Glomerular endothelial cell (primary cell): ENCODE measurements at places on chromosomes 13 and 19.

DNA sequence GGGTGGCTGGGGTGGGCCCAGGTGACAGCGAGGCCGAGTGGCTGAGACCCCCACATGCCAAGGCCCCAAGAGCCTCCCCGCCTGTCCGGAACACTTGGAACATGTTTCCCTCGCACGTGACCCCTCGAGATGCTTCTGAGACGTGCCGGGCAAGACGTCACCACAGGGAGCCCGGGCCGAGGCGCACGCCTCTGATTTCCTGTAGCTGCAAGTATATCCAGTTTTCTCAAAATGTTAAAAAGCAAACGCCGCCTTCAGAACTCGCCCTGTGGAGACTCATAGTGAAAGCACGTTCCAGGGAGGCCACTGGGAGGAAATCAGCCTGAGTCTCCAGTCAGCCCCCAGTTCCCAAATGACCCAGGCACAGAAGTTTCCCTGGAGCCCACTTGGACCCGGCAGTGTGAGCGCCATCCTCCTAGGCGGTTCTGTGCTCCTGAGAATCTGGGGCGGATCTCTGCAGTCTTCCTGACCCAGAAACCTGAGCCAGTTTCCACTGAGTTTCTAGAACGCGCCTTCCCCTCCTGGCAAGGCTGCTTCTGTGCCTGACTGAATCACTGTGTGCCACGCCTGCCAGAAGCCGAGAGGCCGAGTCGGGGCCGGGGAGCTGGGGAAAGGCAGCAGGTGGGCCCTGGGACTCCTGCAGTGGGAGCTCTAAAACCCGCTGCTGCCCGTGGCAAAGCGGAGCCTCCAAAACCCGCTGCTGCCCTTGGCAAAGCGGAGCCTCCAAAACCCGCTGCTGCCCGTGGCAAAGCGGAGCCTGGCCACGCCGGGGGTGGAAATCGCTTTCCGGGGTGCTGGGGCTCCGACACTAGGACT is 179.3 kb downstream of the KDM4B start:
- DNase-seq: no peak

- DNase-seq: no peak
These were observed 22.9 kb downstream of the PPP5C start for GRCh38 chr19:46369817-46370216.

DNA sequence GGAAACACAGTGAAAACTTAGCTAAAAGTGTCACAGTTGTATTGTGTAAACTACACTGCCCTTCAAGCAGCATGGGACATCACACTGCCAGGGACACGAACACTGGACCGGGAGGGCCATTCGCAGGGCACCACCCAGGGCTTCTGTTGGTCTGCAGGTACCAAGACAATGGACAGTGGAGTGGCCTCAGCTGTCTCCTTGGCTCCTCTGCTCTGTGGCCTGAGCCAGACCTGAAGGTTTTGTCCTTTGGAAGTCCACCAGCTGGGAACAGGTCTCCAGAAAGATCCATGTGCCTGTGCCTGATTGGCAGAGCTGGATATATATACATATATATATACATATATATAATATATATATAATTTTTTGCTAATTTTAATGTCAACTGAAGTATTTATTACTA is 149.8 kb downstream of the ZNF536 start:
- no peak for DNase-seq

- no peak for DNase-seq
These were observed 29.8 kb upstream of the CXCL17 start for GRCh38 chr19:42472402-42473147.

- DNase-seq: no peak
These were observed 463.2 kb downstream of the KLF5 start for GRCh38 chr13:73521985-73522524.

- no peak for DNase-seq
These were observed 69.1 kb downstream of the CAB39L start for GRCh38 chr13:49374585-49375290.

DNA sequence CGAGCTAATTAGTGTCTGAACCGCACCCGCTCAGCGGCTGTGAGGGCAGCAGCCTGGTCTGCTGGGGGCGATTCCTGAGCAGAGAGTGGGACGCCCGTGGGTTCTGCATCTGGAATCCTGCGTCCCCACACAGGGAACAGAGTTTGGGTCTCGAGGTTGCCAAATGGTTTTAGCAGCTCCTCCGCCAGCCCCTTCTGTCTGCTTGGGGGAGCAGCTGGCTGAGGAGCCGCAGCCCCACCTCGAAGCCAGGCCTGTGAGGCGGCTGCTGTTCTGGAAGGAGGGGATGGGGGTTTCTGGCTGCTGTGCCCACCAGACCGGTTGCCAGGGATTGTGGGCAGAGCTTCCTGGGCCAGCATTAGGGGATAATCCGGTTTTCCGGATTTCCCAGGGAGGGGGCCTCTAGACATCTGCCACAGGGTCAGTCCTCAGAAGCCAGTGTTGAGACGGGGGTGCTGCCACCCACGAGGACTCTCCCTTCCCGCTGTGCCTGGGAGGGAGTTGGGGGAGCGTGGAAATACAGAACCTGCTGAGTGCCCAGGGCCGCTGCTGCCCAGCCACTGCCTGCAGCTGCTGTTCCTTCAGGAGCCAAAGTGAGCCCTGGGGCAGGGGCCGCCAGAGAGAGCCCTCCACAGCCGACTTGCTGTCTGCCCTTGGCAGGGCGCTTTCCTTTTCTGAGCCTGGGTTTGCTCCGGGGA is 2.0 kb downstream of the CDC34 start:
- no peak for DNase-seq

DNA sequence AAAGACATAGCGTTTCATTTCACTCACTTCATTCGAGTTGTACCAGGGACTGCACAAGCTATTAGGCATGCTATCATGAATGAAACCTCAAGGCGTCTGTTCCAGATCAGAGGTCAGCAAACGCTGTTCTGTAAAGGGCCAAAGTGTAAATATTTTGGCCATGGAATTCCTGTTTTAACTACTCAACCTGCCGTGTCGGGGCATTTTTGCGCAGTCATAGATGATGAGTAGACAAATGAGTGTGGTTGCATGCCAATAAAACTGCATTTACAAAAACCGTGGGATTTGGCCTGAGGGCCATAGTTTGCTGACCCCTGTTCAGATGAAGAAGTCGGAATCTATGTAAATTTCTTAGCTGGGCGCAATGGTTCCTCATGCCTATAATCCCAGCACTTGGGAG is 6.5 kb downstream of the INSR start:
- no peak for DNase-seq

GRCh38 chr13:59890054-59890453 is 273.7 kb downstream of the DIAPH3 start:
- no peak for DNase-seq

- DNase-seq: no peak
These were observed 33.6 kb downstream of the ZNF701 start for GRCh38 chr19:52603558-52604207.

- DNase-seq: no peak
These were observed 23.8 kb upstream of the C13orf42 start for GRCh38 chr13:51134763-51135365.

DNA sequence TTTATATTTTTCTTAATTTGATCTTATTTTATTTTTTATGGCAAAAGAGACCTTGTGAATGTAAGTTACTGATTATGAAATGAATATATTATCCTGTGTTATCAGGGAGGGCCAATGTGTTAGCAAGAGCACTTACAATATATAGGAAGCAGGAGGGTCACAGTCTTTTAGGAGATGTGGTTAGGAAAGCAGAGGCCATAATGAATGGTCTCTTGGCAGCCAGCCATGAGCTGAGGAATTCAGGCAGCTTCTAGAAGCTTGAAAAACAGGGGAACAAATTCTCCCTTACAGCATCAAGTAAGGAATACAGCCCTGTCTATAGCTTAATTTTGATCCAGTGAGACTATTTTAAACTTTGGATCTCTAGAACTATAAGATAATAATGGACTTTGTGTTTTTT is 2374.6 kb downstream of the PCDH9 start:
- no peak for DNase-seq

DNA sequence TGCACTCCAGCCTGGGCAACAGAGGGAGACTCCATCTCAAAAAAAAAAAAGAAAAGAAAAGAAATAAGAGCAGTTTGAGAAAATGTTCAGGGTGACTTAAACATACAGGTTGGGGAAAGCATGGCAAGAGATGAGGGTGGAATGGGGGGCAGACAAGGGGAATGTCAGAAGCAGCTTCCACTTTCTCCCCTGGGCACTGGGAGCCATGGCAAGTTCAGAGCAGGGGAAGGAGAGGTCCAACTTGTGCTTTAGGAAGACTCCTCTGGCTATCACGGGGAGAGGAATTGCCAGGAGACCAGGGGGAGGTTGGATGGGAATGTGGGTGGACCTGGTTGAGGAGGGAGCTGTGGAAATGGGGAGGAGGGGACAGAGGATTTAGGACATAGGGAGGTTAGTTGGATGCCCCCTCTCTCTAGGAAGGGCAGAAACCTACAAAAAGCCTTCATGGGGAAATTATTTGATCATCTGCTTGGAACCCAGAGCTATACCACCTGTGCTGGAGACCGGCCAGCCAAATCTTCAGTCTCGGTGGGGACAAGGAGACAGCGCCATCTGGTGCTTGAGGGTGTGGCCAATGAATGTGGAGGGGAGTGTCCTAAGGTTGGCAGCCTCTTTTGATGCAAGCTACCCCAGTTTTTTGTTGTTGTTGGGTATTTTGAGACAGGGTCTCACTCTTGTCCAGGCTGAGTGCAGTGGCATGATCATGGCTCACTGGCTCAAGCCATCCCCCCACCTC is 7.3 kb upstream of the STRN4 start:
- DNase-seq: no peak

- no peak for DNase-seq
These were observed 29.7 kb downstream of the GPX4 start for GRCh38 chr19:1133471-1133929.

GRCh38 chr19:4279267-4279529 is 132 bp downstream of the SHD start:
- DNase-seq: no peak

DNA sequence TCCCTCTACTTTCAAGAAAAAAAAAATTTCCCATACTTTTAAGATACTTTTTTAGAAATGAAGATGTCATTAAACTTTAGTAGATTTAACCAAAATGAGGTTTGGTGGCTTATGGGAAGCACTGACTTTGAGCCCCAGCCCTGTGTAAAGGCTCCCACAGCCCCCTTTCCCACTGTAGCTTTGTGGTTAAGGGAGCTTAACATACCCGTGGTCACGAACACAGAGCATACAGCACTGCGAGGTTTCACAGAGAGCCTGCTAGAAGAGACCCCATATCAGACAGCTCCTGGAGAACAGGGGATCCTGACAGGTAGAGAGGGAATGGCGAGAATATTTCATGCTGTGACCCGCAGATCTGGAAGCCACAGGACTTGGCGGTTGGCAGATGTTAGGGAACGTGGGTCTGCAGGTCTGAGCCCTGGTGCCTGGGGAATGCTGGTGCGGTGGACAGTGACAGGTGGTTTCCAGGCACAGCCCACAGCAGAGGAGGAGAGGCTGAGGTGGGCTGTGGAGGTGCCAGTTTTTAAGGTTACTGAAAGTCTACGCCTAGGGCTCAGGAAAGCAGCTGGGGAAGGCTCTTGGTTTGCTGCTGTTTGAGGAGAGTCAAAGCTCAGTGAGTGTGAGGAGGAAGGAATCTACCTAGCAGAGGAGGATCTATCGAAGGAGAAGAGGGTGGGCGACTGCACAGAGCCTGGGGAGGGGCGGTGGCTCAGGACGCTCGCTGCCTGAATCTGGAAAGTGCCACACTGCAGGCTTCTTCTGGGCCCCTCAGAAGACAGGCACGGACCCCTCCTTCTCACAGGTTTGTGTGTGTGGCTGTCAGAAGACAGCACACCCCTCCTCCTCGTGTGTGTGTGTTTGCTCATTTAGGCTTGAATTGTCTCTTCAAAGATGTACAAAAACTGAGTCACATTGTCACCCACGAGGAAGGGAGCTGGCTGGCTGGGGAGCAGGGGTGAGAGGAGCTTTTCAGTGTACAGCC is 49.9 kb downstream of the SLC7A9 start:
- no peak for DNase-seq

DNA sequence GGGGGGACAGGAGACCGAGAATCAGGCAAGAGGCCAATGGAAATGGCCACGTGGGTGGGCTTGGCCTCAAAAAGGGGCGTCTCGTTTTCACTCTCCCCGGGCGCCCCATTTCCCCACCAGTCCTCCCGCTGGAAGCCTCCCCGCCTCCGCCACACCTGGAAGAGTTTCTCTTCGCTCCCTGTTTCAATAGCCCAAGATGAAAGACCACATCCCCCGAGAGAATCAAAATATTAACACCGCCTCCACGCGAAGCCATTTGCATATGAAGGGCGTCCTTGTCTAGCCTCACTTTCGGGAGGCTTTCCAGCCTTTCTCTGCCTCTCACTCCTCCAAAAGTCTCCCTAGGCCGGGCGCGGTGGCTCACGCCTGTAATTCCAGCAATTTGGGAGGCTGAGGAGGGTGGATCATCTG is 691 bp upstream of the OLFM2 start:
- DNase-seq: no peak

GRCh38 chr19:39424934-39425333 is 10.8 kb downstream of the RPS16 start:
- DNase-seq: no peak

DNA sequence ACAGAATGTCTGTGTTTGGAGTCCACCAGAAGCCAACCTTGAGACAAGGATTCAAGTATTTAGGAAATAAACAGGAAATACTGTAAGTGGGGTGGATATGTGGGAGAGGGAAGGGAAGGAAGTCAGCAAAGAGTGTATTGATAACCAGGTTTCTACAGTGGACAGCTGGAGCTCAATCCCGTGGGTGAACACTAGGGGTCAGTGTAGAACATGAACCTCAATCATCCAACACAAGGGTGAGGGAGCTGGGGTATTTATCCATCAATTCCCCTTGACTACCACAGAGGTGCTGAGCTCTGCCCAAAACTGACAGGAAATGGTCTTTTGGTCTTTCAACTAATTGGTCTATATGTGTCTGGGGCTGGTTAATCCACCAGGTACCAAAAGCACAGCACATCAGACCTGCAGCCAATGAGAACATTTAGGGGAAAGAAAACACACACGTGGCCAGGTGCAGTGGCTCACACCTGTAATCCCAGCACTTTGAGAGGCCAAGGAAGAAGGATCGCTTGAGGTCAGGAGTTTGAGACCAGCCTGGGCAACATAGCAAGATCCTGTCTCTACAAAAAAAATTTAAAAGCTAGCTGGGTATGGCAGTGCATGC is 5.6 kb upstream of the SYDE1 start:
- peak; percentile 50 for DNase-seq

GRCh38 chr19:33724721-33725060 is 72.0 kb upstream of the KCTD15 start:
- DNase-seq: no peak

DNA sequence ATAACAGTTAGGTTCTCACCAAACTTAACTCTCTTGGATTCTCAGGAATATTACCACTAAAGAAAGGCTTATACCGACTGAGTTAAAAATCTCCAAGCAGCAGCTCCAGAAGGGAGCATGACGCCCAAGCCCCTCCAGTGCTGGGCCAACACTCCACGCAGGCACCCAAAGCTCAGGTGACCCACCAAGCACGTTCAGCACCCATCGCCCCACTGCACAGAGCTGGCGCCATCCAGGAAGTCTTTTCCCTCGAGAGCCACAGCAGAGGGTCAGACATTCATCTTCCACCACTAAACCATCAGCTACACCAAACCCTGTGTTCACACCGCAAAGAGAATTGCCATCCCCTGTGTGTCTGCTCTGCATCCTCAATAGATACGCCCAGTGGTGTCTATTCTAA is 65.7 kb downstream of the SOX1 start:
- no peak for DNase-seq

- no peak for DNase-seq
These were observed 547 bp downstream of the KCNN1 start for GRCh38 chr19:17967257-17968051.
